ENCODE measurements at places on chromosomes 4 and X.

DNA sequence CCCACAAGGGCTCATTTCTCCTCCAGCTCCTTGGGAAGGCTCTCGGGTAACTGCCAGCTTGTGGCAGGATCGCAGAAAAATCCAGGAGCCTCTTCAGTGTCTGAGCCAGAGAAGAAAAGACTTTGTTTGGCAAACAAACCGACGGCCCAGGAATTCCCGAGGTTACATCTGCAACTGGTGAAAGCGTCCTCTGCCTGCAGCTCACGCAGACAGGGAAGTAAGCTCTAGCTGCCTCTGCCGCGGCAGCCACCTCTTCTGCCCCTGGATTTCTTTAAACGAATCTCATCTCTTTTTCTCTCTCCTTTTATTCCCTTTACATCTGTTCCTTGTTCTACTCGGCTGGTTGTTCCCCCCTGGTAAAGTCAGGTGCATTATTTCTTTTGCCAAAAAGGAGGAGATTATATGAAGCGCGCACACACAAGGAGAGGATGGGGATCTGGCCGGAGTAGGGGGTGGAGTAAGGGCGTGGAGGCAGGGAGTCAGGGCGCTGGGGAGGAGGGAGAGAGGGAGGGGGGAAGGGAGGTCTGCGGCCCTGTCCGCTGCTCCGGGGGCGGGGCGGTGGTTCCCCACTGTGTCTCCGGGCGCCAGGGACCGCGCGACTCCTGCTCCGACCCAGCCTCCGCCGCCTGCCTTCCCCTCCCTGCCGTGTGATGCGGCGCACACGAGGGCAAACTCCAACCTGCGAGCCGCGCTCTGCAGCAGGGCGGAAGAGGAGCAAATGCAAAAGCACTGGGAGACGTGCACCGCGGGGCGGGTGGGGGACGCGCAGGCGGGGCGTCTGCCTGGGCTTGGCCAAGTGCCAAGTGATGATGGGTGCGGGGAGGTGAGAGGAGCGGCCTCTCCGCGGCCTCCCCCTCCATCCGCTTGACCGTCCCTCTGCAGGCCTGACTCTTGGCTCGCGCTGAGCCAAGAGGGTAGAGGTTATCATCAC, at the start of gene DCHS2:
DCHS2 (minus strand) TSS at position 459 of the 931 bp plus-strand sequence; CDS start at position 15, 444 bp downstream.
- DNase-seq = no peak

GRCh38 chr4:109215506-109215905, 87.0 kb downstream of the COL25A1 start:
- no peak for DNase-seq

- no peak for DNase-seq
These were observed 1.4 kb downstream of the TEX13D start for GRCh38 chrX:124333862-124334261.

GRCh38 chrX:131762802-131763234, 218.9 kb downstream of the OR13H1 start:
- no peak for DNase-seq

DNA sequence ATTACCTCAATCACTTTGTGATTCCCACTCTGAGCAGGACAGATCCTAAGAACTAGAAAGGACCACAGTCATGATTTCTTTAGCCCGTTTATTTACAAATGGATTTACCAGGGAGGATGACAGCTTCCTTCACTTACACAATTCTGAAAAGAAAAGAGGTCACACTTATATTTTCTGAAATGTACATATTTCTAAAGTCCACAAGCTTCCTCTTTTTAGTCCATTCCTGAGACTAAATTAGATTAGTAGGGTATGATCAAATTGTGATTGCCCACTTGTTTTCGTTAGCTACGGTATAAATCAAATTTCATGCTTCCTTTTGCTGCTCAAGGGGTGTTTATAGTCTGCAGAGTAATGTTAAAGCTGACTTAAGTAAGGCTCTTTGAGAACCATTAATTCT, 7.6 kb upstream of the AMELX start:
- no peak for DNase-seq

DNA sequence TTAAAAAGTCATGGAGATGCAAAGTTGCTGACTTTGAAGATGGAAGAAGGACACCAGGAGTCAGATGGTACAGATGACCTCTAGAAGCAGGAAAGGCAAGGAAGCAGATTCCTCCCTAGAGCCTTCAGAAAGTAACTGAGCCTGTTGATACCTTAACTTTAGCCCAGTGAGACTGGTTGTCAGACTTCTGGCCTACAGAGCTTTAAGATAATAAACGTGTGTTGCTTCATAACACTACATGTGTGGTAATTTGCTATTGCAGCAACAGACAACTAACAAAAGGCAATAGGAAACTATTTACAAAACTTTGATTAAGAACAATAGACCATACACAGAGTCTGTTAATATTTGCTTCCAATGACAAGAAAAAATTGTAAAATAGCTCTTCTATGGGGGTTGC, 102.0 kb upstream of the USP38 start:
- no peak for DNase-seq

GRCh38 chr4:7663075-7663541, 228.4 kb upstream of the PSAPL1 start:
- DNase-seq = no peak

GRCh38 chr4:168688584-168688983, 191.7 kb downstream of the PALLD start:
- DNase-seq = no peak

DNA sequence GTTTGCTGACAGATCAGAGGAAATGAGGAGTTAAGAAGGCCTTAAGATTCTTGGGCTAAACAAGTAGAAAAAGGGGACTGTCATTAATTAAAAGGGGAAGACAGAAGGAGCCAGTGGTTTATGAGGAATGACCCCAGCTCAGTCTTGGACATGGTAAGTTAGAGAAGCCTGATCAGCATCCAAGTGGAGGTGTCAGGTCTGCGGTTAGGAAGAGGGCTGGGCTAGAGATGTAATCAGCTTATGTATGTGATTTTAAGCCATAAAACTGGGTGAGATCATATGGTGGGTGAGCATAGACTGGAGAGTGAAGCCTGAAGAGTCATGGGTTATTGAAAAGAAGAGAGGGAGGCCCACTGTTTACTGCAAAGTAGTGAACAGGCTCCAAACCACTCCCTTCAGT, 246.1 kb downstream of the NR3C2 start:
- no peak for DNase-seq

GRCh38 chr4:172950990-172951389, 217.6 kb upstream of the GALNT7 start:
- DNase-seq = no peak

GRCh38 chr4:95510145-95510544, 38.6 kb downstream of the UNC5C start:
- DNase-seq = no peak

GRCh38 chr4:151038452-151039157, 23.5 kb upstream of the LRBA start:
- DNase-seq = no peak

DNA sequence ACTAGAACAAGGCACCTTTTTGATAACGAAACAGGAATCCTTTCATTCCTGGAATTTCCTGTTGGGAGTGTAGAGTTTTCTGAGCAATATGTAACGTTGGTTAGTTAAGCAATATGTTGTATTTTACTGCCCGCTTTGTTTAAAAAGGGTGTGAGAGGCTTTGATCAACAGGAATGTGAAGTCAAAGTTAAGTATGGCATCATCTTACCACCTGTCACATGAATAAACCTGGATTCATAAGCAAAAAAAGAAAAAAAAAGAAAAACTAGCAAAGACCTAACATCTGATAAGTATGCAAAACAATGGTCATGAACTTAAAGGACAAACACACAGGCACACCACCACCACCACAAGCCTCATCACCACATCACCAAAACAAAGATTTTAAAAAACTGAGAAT, 7.1 kb upstream of the CXCL5 start:
- no peak for DNase-seq

GRCh38 chr4:79163981-79164490, 161.8 kb downstream of the NAA11 start:
- DNase-seq = no peak

DNA sequence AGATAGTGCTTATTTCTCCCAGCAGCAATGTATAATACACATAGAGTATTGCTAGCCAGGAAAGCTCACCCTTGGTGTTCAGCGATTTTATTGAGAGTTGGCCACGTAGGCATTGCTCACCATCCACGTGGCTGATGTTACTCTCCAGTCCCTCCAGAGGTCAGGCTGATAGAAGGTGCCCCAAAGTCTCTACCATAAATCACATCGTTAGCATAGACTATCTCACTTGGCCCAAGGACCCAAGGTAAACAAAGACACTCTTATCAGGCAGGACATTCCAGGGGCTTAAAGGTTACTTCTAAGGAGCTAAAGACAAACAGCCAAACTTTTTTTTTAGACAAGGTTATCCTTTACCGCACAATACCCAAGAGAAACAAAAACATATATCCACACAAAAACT, 30.3 kb upstream of the RGN start:
- no peak for DNase-seq

DNA sequence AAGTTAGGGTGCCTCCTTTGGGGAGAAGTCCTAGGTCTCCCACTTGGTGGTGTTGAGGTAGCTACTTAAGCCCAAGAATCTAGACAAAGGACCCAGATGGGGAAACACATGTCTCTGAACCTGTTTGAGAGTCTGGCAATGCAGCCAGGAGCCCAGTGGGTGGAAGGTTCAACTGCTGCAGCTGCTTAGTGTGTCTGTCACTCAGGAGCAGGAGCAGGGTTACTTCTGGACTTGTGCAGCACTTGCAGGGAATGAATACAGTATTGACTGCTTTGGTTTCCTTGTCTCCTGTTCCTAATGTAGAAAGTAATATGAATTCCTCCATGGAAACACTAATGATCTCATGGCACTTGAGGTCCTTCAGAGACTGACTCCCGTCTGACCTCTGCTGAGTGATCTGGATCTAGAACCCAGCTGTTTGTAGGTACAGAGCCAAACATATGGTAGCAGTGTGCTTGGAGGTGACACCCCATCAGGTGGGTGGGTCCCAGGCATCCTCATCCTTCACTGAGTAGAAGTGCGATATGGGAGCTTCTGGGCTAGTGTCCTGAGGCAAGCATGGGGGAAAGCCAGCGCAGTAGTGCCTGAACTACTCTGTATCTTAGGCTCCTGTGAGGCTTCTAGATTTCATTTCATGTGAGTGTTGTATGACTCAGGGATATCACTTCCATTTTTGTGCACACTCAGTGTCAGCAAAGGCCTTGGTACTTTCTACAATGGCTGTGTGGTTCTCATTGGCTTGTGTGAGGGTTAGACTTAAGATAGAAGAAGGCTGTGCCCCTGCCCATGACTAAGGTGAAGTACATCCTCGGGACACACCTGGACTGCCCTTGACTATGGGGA, 85.0 kb upstream of the WDR1 start:
- no peak for DNase-seq

GRCh38 chr4:24816797-24817196, 21.4 kb downstream of the SOD3 start:
- no peak for DNase-seq

GRCh38 chrX:134797390-134797700, 139.1 kb upstream of the PLAC1 start:
- no peak for DNase-seq

GRCh38 chr4:97987019-97987648, 156.1 kb downstream of the STPG2 start:
- no peak for DNase-seq

GRCh38 chr4:20347531-20347930, 95.8 kb downstream of the SLIT2 start:
- DNase-seq = no peak

DNA sequence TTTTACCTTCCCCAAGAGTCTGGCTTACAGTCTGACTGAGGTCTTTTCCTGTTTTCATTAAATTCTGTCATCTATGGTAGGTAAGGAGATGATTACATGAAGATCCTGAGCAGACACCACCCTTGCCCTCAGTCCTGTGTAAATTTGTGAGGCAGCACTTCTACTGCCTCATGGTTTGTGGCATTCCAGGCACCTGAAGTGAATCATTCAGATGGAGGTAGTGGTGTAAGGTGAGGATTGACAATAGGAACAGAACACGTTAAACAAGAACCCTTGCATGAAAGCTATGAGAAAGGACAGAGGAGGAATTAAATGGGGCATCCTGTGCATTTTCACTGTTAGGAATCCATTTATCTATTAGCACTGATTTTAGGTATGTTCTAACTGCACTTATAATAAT, 618.6 kb downstream of the TLL1 start:
- no peak for DNase-seq

DNA sequence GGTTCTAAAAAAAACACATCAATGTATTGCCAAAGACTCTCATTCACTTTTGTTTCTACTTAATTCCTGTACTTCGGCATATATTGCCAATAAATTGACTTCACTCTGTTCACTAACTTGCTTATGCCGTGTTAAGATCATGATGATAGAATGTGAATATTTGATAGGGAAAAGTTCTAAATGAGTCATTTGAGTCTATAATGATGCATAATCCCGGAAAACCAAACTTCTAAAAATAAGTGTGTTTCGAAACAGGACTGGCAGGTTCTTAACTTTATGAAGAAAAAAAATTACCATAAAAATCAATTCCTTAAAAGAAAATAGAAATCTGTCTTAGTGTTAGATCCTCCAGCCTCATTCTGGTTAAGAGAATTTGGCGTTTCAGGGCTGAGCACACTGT, 387.5 kb upstream of the FTHL17 start:
- DNase-seq = no peak

GRCh38 chrX:49172280-49172780, 632 bp downstream of the PLP2 start:
- DNase-seq = peak; percentile 53

GRCh38 chrX:15483891-15484290, 9.2 kb downstream of the PIR start:
- DNase-seq = no peak

- no peak for DNase-seq
These were observed 78.5 kb downstream of the BTC start for GRCh38 chr4:74715706-74716435.

- no peak for DNase-seq
These were observed 54.9 kb downstream of the LINC00632 start for GRCh38 chrX:140764401-140764919.

DNA sequence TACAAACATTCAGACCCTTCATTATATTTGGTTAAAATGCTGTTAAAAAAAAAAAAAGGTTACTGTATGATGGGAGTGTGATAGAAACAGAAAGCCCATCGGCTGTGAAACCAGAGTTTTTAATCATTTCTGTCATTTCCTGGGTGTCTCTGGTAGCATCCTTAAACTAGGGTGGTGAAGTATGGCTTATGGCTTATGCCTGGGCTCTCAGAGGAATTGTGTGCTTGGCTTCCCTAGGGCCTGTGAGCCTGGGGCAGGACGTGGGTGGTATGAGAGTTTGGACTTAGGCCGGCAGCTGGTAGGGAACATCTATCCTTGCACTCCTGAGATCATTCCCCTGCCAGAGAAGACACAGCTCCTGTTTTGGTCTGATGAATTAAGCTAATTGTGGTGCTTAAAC, 52.2 kb downstream of the DCUN1D4 start:
- no peak for DNase-seq

DNA sequence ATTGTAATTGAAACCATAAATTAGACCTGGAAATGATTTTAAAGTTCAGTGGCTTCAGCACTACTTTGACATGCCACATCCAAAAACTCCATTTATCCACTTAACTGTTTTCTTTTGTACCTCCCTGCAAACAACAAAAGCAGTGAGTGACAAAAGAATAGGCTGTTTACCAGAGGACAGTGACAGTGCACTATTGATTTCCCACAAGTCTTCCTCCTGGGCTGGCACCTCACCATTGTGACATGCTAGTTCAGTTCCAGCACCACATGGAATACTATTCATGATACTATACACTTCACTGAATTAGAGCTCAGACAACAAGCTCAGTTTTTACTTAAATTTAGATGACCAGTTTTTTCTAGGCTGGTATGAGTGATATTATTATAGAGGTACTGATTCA, 29.3 kb downstream of the MOSPD2 start:
- DNase-seq = no peak

GRCh38 chr4:72828864-72829263, 240.7 kb downstream of the COX18 start:
- DNase-seq = no peak

Data from stimulated activated CD8-positive, alpha-beta memory T cell treated with anti-CD3 and anti-CD28 coated beads, Interleukin-15, amount 100 ng/mL, for 4 hours (primary cell).